ENCODE measurements at places on chromosomes 11 and 22.
A peak's percentile ranks its signal among the peaks of the same experiment; 100 is the strongest.

DNA sequence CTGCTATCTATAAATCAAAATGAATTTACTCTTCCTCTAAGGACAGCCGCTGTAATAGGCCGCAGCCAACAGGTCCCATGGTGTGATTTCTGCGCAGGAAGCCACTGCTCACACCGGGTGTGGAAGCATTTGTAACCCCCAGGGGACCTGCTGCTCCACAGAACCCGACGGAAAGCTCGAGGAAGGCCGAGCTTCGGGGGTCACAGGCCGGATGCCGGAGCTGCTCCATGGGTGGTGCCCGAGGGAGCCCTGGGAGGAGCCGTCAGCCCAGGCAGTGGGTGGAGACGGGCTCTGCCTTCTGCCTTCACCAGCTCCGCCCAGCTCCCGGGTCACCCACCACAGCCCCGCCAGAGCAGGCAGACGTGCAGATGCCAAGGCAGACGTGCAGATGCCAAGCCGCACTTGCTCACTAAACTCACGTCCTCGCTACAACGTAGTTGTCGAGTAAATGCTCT is 63.5 kb downstream of the BRD1 start:
- DNase-seq, result peak; percentile 42

DNA sequence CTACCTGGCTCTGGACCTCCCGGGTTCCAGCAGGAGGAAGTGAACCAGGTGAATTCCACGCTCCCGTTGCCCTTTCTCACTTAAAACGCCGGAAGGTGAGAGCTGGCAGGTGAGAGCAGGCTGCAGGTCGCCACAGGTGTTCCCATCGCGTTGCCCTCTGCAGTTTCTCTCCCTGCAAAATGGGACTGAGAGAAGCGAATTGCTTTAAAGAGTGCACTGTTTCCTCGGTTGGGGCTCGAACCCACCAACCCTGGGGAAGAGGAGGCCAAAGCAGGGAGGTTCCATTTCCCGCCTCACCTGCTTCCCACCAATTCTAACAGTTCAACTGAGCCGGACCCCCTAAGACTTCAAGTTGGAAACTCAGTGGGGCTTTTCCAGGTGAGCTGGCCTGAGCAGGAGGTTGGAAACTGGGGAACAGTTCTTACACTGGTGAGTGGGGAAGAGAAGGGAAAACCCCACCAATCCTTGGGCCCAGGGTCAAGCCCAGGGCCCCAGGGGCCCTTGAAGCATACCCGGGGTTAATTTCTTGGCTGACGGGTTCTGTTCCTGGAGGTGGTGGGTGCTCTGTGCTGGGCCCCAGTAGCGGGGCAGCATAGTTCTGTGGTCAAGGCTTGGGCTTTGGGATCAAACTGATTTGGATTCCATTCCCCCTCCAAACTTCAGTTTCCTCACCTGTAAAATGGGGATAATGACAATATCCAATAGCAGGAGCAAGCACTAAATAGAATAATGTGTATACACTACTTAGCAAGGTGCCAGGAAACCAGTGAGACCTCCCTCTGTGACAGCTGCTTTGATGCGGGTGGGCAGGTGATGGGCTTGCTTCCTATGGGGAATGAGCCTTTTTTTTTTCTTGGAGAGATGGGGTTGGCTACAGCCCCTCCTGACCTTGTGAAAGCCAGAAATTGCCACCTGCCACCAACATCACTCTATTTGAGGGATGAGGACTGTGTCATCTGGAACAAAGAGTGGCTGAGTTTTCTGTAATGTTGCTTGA is 788 bp downstream of the CD82 start:
- DNase-seq, result no peak

GRCh38 chr11:103396237-103396636 is 287.0 kb downstream of the DYNC2H1 start:
- DNase-seq, result no peak

- DNase-seq, result no peak
Measured at GRCh38 chr11:3049430-3050243, 7.6 kb downstream of the CARS1 start.

DNA sequence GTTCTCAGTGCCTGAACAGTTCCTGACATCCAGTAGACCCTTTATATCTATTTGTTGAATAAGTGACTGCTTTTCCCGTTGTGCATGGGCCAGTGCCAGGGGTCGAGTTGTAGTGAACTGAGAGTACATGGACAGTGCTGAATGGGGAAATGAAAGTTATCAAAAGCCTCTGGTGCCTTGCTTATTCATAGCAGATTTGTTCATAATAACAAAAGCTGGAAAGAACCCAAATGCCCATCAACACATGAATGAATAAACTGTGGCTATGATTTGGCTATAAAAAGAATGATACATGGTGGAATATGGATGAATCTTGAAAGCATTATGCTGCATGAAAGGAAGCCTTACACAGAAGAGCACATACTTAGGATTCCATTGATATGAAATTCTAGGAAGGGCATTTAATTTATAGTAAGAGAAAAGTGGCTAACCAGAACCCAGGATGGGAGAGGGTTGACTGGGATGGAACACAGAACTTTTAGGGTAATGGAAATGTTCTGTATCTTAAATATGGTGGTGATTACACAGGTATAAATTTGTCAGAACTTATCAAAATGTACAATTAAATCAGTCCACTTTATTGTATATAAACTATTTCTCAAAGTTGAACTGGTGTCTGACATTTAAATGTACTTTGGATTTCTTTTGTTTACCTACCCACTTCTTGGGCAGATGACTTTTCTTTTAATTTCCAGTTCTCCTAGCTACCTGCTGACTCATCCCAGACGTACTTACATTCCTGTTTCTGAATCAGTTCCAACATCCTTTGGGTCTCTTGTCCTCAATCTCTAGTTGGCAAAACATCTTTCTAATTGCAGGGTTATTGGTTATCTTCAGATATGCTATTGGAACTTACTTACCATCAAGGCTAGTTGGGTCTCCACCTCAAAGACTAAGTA is 42.8 kb downstream of the PACS1 start:
- DNase-seq, result no peak

DNA sequence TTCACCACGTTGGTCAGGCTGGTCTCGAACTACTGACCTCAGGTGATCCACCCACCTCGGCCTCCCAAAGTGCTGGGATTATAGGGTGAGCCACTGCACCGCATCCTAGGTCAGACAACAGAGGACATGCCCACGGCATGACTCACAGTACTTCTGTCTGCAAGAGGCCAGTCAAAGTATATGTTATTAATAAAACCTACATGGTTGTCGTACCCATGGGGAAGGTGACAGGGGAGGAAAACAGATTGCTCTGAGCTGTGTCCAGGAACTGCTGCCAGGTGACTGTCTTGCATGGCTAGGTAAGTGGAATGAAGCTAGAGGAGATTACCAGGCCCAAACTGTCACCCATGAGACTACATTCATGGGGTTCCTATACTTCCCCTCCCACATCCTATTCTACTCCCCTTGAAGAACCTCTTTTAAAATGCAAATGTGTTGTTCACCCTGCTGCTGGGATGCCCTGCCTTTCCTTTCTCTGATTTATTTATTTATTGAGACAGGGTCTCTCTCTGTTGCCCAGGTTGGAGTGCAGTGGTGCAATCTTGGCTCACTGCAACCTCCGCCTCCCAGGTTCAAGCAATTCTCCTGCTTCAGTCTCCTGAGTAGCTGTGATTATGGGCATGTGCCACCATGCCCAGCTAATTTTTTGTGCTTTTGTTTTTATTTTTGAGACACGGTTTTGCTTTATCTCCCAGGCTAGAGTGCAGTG is 2.0 kb upstream of the NLRX1 start:
- DNase-seq, result no peak

DNA sequence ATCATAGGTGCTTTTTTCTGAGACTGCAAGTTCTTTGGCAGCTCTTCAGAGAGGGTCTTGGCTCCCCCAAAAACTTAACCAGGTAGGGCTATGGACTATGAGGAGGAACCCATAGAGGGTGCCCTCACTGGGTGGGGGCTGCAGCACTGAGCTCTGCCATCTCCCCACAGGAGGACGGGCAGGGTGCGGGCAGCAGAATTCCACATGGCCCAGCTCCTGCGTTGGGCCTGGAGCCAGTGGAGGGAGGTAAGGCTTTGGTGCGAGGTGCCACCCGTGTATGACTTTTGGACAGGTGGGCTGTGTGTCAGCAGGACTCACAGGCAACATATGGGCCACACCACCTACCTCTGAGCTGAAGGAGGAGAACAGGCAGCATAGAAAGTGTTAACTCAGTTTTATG is 58.4 kb downstream of the PISD start:
- peak; percentile 11 for DNase-seq

DNA sequence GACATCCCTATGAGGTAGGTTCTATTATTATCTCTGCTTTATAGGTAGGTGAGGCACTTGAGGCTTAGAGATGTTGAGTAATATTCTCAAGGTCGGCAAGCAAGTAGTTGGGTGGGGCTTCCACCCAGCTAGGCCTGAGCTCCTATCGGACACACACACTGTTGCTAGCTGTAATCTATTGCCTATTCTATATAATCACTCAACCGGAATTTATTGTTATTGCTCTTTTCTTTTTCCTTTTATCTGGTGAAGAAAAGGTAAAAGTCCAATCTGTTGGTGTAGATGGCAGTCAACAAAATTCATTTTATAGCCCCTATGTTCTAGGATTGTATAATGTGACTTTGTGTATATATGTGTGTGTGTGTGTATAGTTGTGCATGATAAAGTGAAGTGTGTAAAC is 3.4 kb downstream of the OR9Q2 start:
- no peak for DNase-seq

- DNase-seq, result peak; percentile 58
Measured at GRCh38 chr11:117876341-117877119, at the start of gene FXYD6. TSS of gene FXYD6 (minus strand) at chr11:117876658. CDS start at chr11:117842776, 33,882 bp downstream.

- no peak for DNase-seq
Measured at GRCh38 chr11:33449798-33450197, 192.6 kb downstream of the HIPK3 start.

DNA sequence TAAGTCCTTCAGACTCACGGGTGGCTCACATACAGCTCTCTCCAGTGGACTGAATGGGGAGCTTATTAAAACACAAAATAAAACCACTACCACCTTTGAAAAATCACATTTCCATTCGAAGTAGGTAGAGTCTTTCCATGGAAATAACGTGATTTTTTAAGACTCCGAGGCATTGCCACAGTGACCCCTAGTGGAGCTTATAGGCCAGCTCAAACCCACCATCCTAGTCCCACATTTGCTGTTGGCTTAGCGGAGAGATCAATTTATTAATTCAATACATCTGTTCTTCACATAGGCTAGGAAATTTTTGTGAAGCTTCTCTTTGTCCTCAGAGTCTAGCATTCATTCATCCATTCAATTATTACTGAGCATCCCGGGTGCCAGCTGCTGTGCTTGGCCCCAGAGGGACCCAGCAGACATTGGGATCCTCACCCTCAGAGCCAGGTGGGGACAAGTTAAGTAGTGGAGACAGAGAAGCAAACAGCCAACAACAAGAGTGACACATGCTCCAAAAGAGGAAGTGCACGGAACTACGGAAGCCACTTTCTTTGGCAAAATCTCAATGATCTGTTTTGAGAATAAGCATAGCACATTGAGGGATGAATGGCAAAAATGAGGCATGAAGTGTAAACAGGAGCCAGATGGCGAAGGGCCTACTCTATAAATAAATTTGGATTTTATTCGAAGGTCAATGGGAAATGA is 10.2 kb upstream of the P4HA3 start:
- DNase-seq, result peak; percentile 37
